ENCODE measurements at places on chromosomes 5 and 9.

- DNase-seq: no peak
Observed at GRCh38 chr5:56415356-56415765, 182.2 kb upstream of the ANKRD55 start.

- no peak for DNase-seq
Observed at GRCh38 chr9:128296340-128297220, 20.5 kb downstream of the SWI5 start.

DNA sequence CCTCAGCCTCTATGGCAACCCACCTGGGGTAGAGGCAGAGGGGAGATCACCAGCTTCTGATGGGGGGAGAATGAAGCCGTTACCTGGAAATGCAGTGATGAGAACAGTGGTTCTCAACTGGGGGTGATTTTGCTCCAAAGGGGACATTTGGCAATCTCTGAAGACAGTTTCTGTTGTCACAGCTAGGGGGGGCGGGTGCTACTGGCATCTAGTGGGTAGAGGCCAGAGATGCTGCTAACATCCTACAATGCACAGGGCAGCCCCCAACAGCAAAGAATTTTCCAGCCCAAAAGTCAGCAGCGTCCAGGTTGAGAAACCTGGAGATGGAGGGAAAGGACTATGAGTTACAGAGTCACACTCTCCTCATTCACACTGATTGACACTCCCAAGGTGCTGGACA, 84.5 kb downstream of the FGF1 start:
- DNase-seq: no peak

DNA sequence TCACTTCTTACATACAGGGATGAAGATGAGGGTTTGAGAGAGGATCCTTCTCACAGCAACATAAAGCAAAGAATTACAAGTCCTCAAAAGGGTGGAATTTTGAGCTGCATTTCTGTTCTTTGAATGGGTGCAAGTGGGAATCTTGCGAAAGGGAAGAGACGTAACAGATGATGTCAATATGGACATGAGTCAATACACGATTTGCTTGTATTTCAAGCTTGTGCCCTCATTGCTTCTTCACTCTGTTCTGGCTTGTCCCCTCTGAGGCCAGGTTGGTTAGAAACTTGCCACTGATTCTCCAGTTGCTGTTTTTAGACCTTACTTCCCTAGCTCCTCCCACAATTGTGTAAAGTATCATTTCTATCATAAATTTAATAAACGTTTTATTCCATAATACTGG, 104.8 kb upstream of the CLINT1 start:
- no peak for DNase-seq

- DNase-seq: no peak
Observed at GRCh38 chr5:174073122-174073660, 27.7 kb downstream of the NSG2 start.

- no peak for DNase-seq
Observed at GRCh38 chr9:109560470-109561132, 62.5 kb upstream of the PTPN3 start.

GRCh38 chr5:135269931-135270421, 129.1 kb downstream of the MACROH2A1 start:
- DNase-seq: no peak

DNA sequence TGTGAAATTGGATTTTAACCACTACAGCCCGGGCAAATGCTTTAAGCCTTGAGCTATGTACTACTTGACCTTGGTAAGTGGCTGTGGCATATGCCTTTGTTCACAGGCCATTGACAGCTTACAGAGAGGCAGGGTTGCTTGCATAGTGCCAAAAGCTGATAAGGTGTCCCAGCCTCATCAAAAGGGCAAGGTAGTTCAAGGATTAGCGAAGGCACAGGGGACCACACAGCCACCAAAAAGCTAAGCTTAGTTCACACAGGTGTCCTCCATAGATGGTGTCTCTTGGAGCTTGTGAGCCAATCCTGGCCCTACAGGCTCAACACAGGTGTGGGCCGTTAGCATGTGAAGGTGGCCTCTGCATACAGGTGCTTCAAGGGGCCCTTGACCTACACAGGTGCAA, 86.8 kb downstream of the ZNF622 start:
- no peak for DNase-seq

GRCh38 chr9:110541950-110542349, 37.6 kb downstream of the SVEP1 start:
- no peak for DNase-seq

DNA sequence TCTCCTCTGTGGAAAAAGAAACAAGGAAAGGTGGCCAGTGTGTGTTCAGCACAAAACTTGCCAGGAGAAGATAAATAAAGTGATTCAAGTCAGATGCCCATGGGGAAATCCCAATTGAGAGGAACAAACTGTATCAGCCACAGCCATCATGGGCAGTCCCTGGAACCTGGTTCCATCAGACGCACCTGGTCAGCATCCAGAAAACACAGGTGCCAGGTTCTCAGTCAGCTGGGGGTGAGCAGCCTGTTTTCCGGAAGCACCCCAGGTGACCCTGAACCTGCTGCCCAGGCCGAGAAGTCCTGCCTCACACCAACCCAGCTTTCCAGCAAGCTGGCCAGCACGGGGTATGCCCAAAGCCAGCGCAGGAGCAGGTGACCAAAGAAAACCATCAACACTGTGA, 30.5 kb downstream of the PTCH1 start:
- DNase-seq: no peak

DNA sequence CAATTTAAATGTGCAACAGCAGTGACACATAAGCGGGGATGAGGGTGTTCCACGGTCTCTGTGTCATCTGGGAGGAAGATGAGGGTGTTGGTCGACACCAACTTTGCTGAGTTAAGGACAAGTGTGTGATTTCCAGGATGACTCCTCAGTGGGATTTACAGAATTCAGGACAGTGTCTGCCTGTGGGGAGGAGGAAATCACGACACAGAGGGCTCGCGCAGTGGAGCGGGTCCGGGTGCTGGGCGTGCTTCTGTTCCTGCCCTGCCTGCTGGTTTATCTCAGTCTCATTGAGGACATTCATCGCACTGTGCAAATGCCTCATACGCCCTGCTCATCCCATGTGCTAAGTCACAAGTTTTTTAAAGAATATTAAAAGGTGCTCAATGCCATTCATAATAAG, 73.7 kb upstream of the ADAMTS2 start:
- no peak for DNase-seq

- no peak for DNase-seq
Observed at GRCh38 chr9:3468421-3469205, 57.2 kb downstream of the RFX3 start.

- DNase-seq: no peak
Observed at GRCh38 chr5:57082441-57083067, 91.3 kb upstream of the GPBP1 start.

DNA sequence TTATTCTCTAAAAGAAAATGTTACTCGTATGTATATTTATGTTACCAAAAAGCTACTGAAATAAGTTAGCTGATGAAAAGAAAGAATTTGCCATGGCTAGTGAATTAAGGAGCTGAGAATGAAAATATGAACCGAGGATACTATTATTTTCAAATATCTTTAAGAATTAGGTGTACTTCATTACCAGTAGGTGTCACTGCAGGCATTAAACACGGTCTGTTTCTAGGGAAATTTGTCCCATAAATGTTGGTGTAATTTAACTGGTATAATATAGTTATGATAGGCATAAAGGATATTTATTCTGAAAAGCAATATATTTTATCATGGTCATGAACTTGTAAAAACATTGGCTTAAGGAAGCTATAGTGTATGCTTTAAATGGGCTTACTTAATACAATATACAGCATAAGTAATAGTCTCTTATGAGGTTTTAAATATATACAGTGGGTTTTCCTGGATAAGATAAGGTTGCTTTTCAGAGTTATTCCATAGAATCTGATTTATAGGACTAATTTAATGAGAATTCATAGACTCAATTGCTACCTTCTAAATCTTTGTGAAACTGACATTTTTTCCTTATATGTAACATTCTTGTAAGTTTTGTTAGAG, 72.4 kb upstream of the MPDZ start:
- DNase-seq: no peak

GRCh38 chr9:88826771-88827181, 164.5 kb upstream of the S1PR3 start:
- no peak for DNase-seq

GRCh38 chr5:178246624-178247279, 14.2 kb upstream of the PHYKPL start:
- no peak for DNase-seq

- no peak for DNase-seq
Observed at GRCh38 chr5:138559937-138560336, 15.3 kb downstream of the HSPA9 start.

- no peak for DNase-seq
Observed at GRCh38 chr5:96663608-96664007, 1.4 kb downstream of the CAST start.

DNA sequence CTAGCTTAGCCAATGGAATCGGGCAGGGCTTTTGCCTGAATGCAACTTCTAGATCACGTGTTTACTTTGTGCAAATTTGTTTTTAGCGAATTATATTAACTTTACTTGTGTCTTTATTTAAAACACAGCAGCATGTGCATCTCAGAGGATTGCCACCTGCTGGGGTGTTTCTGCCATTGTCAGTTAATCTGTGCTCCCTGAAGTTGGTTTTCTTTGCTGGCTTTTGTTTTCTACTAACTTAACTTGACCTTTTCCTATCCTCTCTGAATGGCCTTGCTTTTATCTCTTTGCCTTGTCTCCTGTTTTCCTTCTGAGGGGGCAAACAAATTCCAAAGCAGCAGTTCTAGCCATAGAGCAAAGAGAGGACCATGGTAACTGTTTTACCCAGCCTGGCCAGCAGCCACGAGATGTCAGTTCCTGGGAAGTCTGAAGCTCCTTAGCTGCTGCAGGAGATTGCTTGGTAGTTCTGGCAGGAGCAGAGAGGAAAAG, 67.6 kb downstream of the ARHGEF28 start:
- DNase-seq: no peak

DNA sequence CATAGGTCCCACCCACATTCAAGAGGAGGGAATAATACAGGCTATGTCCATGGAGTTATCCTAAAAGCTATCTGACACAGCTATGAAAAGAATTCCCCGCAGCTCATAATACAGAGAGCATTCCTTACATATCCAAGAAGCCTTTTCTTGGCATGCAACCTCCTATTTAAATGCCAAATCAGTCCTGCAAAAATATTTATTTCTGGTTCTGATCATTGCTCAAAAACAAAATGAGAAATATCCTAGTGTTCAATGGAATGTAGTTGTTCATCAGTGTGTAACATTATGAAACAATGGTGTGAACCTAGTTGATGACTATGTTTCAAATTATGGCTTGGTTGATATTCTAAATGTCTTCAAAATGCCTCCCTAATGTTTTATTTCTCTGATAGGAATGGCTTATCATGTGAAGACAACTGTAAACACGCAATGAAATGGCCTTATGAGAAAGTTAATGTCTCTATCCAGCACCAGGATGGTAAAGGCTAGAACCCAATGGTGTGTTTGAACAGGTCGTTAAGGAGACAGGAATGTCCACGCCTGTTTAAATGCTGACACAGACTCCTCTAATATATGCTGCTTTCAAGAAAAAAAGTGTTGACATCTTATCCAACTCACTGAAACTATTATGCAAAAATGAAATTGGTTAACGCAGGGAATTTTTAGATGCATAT, 126.7 kb upstream of the CDH6 start:
- no peak for DNase-seq

GRCh38 chr5:50445296-50445949, 4.3 kb upstream of the EMB start:
- DNase-seq: no peak

Measured in stimulated activated CD4-positive, alpha-beta T cell treated with anti-CD3 and anti-CD28 coated beads, Interleukin-4, amount 100 ng/mL, for 1 hour (primary cell).